ENCODE measurements at places on chromosomes 2 and 18. TPM values are rescaled to one million over a fixed set of nuclear protein-coding genes. Genes with fewer than 3 reads are reported as not detected.

The NXPH2 gene
- not detected for total RNA-seq

The CNTNAP5 gene
- total RNA-seq: not detected

The NPHP1 gene
- 6.1 TPM for total RNA-seq

The LOXHD1 gene
- total RNA-seq: not detected

The LRATD1 gene
- not detected for total RNA-seq

The AGXT gene
- total RNA-seq: not detected

The SALL3 gene
- not detected for total RNA-seq

The NFATC1 gene
- total RNA-seq: 30.0 TPM

The ATG16L1 gene
- 30.2 TPM for total RNA-seq

The SERPINB3 gene
- not detected for total RNA-seq

The APLF gene
- 2.4 TPM for total RNA-seq

The FAM117B gene
- total RNA-seq: 7.0 TPM

The KLHL41 gene
- total RNA-seq: 0.21 TPM

The TTC21B gene
- total RNA-seq: 18.0 TPM

The ACMSD gene
- total RNA-seq: not detected

The EMILIN1 gene
- 16.6 TPM for total RNA-seq

The RTP5 gene
- not detected for total RNA-seq

The ALPP gene
- not detected for total RNA-seq

The PROM2 gene
- 0.60 TPM for total RNA-seq

The TWIST2 gene
- 1.2 TPM for total RNA-seq

The TBR1 gene
- 0.09 TPM for total RNA-seq

The SH3BP4 gene
- 105 TPM for total RNA-seq

The LRRC30 gene
- total RNA-seq: not detected

The ALK gene
- total RNA-seq: not detected

The HK2 gene
- 11.0 TPM for total RNA-seq

The AKAIN1 gene
- total RNA-seq: not detected

The SPC25 gene
- 20.5 TPM for total RNA-seq

The PPP1R7 gene
- 60.8 TPM for total RNA-seq

The C2orf72 gene
- total RNA-seq: 0.11 TPM

The CCDC142 gene
- 20.3 TPM for total RNA-seq

The TMEM247 gene
- total RNA-seq: not detected

The ST6GAL2 gene
- total RNA-seq: not detected

The MAP3K20 gene
- total RNA-seq: 32.0 TPM

The MOCOS gene
- total RNA-seq: 0.85 TPM

The SETBP1 gene
- total RNA-seq: 4.2 TPM

The FOXI3 gene
- total RNA-seq: not detected

The KCNF1 gene
- 0.42 TPM for total RNA-seq

The SCN3A gene
- total RNA-seq: not detected
